ENCODE measurements at places on chromosomes 11 and 22.

GRCh38 chr22:39234472-39234787 is 10.4 kb downstream of the PDGFB start:
- no peak for DNase-seq

GRCh38 chr11:116691771-116692177 is 81.0 kb downstream of the BUD13 start:
- peak; percentile 86 for DNase-seq

- DNase-seq: peak; percentile 46
These were observed 28.8 kb upstream of the RRM1 start for GRCh38 chr11:4065601-4066377.

DNA sequence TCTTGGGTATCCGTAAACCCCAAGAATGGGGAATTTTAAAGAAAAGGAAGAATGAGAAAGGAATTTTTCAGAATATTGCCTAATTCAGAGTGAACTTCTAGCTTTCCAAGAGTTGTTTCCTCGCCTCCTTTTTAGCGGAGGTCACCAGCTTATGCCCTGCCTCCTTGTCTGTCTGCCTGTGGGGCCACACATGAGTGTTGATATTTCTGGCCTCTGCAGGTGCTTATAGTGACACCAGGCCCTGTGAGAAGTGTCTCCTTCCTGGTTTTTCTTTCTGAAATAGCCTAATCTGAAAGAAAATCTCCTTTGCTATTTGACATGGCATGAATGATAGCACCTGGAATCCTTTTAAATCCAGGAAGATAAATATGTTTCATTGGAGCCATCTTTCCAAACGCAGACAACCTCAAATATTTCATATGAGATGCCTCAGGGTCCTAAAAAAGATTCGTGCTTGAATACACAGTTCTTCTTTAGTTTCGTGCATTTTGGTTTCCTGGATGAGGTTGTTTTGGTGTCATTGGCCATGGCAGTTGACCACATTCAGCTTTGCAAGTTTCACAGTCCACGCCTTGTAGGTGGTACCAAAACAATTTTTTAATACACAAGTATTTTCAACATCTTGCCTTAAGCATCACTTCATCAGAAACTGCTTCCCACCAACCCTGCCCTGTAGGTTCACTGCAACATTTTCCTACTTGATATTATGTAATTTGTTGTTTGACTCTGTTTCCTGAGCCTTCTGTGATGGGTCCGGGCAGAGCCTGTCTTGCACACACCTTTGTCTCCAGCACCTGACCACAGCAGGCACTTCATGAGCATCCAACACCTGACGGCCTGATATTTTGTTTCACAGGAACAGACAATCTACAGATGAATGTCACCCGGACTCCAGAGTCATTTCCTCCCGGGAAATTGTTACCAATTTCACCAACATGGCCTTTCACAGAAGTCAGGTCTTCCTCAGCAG is 159.4 kb downstream of the C11orf91 start:
- no peak for DNase-seq

DNA sequence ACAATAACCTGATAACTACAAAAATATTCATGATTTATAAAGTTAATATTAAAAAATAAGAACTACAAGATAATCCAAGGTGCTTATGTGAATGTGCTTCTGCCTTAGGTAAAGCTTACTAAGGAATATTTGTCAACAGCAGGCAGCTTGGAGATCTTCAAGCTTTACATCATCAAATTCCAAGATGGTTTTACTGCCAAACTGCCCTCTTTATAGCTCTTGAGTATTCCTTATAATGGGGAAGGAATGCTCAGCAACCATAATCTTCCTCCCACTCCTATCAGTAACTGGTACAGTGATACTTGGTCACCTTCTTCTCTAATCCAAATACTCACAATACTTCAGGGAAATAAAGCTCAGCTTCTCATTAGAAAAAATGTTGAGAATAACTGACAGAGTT is 30.1 kb downstream of the SBF2 start:
- DNase-seq: peak; percentile 32

GRCh38 chr11:102734650-102735049 is 9.9 kb upstream of the MMP8 start:
- DNase-seq: no peak

DNA sequence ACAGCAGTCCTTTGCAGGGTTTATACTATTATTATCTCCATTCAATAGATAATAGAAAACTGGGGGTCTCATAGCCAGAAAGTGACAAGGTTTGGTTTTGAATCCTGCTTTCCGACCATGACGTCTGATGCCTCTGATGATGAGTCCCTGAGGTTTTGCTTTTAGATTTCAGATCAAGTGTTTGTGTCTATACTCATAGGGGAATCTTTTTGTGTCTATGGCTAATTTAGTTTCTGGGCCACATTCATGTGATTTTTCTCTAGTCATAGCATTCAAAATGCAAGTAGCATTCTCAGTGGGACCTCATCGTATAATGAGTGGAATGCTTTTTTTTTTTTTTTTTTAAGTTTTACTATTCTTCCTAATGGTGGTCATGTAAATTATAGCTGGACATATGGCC is 72.9 kb downstream of the TNRC6B start:
- DNase-seq: no peak

DNA sequence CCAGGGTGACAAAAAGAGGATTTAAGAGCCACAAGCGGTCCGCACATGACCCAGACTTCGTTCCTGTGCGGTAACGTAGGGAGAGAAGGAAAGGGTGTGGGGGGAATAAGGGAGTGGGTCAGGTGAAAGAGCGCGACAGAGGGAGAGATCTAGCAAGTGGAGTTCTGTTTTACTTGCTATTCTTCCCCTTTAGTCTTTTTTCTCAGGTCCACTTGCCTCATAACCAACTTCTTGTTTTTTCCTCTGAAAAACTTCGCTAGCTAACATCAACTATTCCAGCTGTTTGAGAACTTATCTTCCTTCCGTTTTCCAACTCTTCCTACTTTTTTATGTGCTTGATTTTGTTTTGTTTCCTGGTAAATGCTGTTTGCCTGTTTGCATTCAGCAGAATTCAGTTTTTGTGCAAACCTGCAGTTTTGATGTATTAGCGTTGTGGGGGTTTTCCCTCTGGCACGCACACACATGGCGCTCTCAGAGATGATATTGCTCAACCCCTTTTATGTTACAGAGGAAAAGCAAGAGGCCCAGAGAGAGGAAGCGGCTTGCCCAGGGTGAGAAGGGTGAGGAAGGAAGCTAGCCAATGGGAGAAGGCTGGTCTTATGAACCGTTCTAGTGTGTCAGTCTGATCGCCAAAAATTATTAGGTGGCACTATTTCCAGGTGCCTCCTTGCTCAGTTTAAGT is 592 bp upstream of the CTSC start:
- DNase-seq: peak; percentile 57

DNA sequence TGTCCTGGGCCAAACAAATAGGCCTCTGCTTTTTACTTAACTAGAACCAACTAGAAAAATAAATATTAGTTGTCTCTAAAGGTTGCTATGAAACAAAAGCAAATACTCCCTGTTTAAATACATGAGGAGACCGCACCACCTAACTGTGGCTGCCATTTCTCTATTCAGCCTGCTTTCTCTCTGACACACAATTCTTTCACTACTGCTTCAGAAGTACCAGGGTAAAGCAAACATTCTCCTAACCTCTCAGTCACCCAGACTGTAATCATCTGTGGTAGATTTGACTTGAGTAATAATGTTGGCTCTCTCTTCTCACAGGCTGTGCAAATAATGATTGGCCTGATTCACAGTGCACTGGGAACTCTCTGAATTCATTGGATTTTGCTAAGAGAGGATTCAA is 41.0 kb upstream of the MS4A8 start:
- no peak for DNase-seq

- DNase-seq: no peak
These were observed 637.0 kb downstream of the OPCML start for GRCh38 chr11:132895340-132895739.

- peak; percentile 33 for DNase-seq
These were observed 84.1 kb downstream of the BBOX1 start for GRCh38 chr11:27124514-27125264.

- no peak for DNase-seq
These were observed 25.6 kb downstream of the TIMP3 start for GRCh38 chr22:32827049-32827602.

- no peak for DNase-seq
These were observed 194.3 kb downstream of the KIF18A start for GRCh38 chr11:27913650-27914049.

DNA sequence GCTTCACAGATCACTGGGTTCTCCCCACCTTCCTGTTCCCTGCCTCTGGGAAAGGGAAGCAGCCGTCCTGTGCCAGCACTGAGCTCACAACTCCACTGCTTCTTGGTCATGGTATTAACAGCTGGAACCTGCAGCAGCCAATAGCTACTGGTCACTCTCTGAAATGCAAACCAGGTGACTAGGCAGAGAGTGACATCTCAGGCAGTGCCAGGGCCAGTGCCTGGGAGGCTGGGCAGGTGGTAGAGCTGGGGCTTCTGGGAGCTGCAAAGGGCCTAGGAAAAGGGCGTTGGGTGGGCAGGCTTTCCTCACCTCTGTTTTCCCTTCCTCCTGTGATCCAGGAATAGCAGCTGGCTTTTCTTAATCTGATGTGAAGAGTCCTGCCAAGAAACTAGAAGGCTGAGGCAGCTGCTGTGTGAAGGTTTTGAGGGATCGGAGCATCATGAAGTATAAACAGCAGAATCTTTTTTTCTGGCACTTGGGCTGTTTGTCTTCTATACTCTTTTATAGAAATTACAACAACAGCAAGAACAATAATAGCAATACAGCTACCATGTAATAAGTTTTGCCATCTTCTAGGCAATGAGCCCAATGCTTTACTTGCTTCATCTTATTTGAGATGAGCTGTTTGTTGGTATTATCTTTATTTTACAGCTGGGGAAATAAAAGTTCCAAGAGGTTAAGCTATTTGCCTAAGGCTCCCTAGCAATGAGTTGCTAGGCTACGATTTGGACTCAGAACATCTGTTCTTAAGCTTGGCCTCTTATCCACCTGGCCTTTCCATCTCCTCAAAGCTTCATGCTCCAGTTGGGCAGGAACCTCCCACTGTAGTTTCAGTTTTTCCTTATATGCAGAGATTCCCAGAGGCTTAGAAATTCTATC is 22.0 kb upstream of the CD44 start:
- DNase-seq: peak; percentile 19

GRCh38 chr11:73204711-73205121 is 13.4 kb upstream of the P2RY2 start:
- no peak for DNase-seq
